ENCODE measurements at places on chromosomes 1 and 21.

GRCh38 chr1:153573351-153573750, 7.7 kb upstream of the S100A2 start:
- no peak for DNase-seq

DNA sequence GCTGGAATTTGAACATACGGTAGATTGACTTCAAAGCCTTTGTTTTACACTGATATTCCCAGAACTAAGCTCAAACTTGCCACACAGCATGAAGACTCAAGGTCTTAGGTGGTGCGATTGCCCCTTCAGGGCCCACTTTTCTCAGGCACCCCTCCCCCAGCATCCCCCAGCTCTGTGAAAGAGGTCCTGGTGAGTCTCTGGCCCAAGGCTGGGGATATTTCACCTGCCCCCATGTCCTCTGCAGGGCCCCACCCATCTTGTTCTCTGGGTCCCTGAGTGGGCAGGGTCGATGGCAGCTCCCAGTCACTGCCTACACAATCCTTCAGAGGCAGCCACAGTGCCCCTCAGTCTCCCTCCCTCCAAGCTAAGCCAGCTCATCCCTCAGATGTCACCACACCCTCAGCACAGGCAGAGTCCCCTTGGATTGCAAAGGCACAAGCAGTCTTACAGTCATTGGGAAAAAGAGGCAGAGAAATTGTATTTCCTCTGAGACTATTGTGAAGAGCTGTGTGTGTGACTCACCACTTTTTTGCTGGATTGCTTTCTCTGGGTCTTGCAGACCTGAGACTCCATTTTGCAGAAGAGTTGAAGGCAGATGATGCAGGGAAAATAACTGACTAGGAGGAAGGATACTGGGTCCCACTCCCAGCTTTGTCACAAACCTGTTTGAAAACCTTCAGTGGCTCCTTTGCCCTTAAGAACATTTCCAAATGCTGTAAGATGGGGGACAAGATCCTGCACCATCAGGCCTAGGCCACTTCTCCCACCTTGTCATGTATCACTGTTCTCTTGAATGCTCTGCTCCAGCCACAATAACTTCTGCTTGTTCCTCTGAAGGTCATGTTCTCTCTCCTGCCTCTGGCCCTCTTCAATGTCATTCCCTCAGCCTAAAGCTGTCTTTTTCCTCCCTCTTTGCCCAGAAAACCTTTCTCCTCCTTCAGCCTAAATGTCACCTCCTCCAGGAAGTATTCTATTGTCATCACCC, 119.1 kb upstream of the GRIK3 start:
- DNase-seq, result no peak

DNA sequence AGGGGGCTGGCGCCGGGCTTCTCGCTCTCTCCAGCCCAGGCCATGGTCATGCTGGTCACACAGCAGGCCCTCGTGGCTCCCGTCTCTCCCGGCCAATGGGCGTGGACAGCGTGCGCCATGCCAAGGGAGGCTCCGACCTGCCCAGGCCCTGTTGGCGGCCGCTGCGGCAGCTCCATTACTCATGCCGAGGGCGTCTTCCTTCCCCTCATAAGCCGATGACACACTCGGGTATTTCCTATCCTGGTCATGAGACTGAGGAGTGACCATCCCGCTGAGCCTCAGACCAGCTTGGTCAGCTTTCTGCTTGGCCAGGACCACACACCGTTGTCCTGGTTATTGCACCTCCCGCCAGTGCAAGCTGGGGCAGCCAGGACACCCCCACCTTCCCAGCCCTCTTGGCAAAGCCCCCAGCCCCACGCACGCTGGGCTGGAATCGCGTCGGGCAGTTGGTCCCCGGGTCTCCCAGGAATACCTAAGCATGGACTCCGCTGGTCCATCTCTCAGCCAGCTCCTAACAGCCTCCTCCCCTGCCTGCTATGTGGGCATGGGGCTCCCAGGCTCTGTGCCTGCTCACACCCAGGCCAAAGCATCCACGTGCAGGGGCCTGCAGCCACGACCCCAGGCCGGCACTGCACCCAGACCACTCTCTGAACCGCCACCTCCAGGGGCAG, 49.8 kb downstream of the ARHGEF16 start:
- DNase-seq, result peak; percentile 67

GRCh38 chr21:17981060-17981740, 162.0 kb upstream of the C21orf91 start:
- no peak for DNase-seq

GRCh38 chr1:97621955-97622354, 298.9 kb downstream of the DPYD start:
- no peak for DNase-seq

GRCh38 chr1:91148641-91149069, 126.8 kb upstream of the ZNF644 start:
- DNase-seq, result no peak

- DNase-seq, result no peak
These were observed at the start of gene SLC6A9 for GRCh38 chr1:44031252-44032169. SLC6A9 (minus strand) TSS chr1:44031462; CDS start chr1:44024277, 7,185 bp downstream.

- no peak for DNase-seq
These were observed 7.0 kb upstream of the TRIM45 start for GRCh38 chr1:117128323-117129079.

- DNase-seq, result no peak
These were observed 55.4 kb downstream of the UBIAD1 start for GRCh38 chr1:11328444-11328843.

DNA sequence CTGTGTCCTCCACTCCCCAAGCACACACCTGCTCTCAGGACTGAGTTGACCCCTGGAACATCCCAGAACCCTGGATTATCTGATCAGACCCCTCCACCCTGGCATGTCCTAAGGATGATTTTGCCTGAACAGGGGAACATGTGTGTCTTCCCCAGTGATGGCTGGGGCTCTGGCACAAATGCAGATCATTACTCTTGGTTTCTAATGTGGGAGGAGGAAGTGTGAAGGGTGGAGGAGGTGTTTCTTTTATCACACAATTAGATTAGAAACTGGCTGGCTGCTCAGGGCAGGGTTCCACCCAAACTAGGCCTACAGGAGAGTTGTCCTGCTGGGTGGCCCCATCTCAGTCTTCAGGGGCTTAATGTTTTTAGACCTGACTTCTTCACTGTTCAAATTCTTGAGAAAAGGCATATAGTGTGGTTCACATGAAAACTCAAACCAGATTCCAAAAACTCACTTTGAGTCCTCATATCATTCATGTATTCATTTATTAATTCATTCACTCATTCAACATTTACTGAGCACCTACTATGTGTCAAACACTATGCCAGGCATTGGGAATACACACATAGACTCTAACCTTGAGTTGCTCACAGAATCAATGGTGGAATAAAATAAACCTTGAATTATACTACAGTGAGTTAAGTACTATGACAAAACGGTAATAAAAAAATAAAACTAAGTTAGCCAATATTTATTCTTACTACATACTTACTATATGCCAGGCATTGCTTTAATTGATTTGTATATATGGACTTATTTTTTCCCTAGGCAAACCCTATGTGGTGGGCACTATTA, 221.8 kb upstream of the JUN start:
- no peak for DNase-seq

- DNase-seq, result no peak
These were observed 123.9 kb upstream of the KRTAP19-8 start for GRCh38 chr21:31162079-31162699.

DNA sequence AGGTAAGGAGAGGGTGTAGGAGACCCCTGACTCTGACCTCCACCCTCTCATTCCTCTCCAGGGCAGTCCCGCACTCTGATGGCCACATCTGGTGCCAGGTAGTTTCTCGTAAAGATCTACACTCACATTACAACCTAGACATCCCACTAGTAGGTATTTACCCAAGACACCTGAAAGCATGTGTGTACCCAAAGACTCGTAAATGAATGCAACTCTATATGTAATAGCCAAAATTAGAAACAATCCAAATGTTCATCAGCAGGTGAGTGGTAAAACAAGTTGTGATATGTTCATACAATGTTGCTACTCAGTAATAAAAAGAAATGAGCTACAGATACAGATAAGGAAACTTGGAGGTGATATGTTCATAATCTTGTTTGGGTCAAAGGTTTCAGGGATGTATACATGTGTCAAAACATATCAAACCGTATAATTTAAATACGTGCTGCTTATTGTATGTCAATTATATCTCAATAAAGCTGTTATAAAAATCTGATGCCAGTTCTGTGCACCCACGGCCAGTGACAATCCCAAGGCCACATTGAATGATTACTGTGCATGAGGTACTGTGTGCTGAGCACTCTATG, 37.8 kb upstream of the SLC2A1 start:
- DNase-seq, result no peak

- no peak for DNase-seq
These were observed 7.7 kb upstream of the PRMT2 start for GRCh38 chr21:46627726-46628125.

GRCh38 chr1:151898519-151898991, 10.8 kb downstream of the THEM4 start:
- DNase-seq, result no peak

- no peak for DNase-seq
These were observed 363.0 kb downstream of the SETD4 start for GRCh38 chr21:35697321-35697808.

DNA sequence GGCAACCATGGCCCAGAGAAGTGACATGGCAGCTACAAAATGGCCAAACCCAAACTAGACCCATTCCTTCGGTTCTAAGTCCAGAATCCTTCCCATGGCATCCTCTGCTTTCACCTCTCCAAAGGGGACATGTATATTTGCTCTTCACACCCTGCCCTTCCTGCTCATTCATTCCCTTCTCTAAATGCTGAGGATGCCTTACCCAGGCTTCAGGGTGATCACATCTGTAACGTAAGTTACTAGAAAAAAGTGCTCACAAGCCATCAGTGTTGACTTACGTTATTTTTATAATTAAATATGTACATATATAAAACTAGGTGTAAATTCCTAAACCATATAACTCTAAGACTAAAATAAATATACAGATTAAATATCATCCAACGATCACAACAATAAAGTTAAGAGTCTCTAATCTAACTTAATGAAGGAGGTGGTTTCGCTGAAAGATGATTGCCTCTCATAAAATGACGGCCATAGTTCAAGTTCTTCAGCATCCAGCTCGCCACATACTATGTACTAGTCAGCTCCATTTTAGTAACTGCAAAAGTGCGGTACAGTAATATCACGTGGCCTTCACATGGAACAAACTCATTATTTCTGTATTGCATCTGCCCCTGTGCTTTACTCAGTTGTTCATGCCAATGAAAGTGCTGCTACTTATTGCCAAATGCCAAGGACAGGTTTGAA, 74.6 kb downstream of the TENT5C start:
- no peak for DNase-seq

- DNase-seq, result no peak
These were observed 52.7 kb upstream of the DIP2A start for GRCh38 chr21:46406001-46406400.
